A549 treated with CpdA at 1 μM for 4 hours (cell line): ENCODE measurements at places on chromosomes 7 and 10. TPM values are rescaled to one million over a fixed set of nuclear protein-coding genes. Genes with fewer than 3 reads are reported as not detected.

LRGUK gene
- total RNA-seq: 0.16 to 0.76 TPM (median 0.37 TPM) in 5 replicates

CCDC3 gene
- 0.57 to 0.94 TPM (median 0.89 TPM) in 5 replicates for total RNA-seq

TACC2 gene
- 86.1 to 99.3 TPM (median 87.8 TPM) in 5 replicates for total RNA-seq

ENTPD1 gene
- total RNA-seq: 0.02 to 0.10 TPM in 2 of 5 replicates, not detected in the others

HOXA6 gene
- total RNA-seq: 1.4 to 1.9 TPM (median 1.8 TPM) in 5 replicates

SUGCT gene
- 0.89 to 1.5 TPM (median 1.4 TPM) in 5 replicates for total RNA-seq

LMOD2 gene
- total RNA-seq: not detected in 5 replicates

RAMP3 gene
- total RNA-seq: not detected in 5 replicates

C10orf67 gene
- total RNA-seq: 0.05 to 0.22 TPM (median 0.10 TPM) in 3 of 5 replicates, not detected in the others

RET gene
- 0.40 to 0.74 TPM (median 0.50 TPM) in 5 replicates for total RNA-seq

RNF32 gene
- total RNA-seq: 1.1 to 1.9 TPM (median 1.6 TPM) in 5 replicates

CAMK1D gene
- 6.3 to 8.0 TPM (median 7.6 TPM) in 5 replicates for total RNA-seq

FASTK gene
- total RNA-seq: 58.0 to 84.2 TPM (median 76.7 TPM) in 5 replicates

TMEM225B gene
- total RNA-seq: 0.75 to 1.4 TPM (median 1.1 TPM) in 5 replicates

NPY4R gene
- total RNA-seq: 30.0 to 47.6 TPM (median 39.4 TPM) in 5 replicates

DEPP1 gene
- total RNA-seq: 1.3 to 1.8 TPM (median 1.4 TPM) in 5 replicates

PROSER2 gene
- 32.1 to 41.8 TPM (median 40.9 TPM) in 5 replicates for total RNA-seq

SLC25A13 gene
- total RNA-seq: 31.0 to 37.3 TPM (median 32.7 TPM) in 5 replicates

SKIDA1 gene
- total RNA-seq: 0.85 to 1.6 TPM (median 1.5 TPM) in 5 replicates

GNAT3 gene
- total RNA-seq: not detected in 5 replicates

AP5Z1 gene
- 20.1 to 41.4 TPM (median 34.3 TPM) in 5 replicates for total RNA-seq

CHAT gene
- not detected in 5 replicates for total RNA-seq

STX1A gene
- total RNA-seq: 74.5 to 85.6 TPM (median 84.1 TPM) in 5 replicates

AKR1C1 gene
- 467 to 623 TPM (median 597 TPM) in 5 replicates for total RNA-seq

CALCR gene
- not detected in 5 replicates for total RNA-seq

GPR26 gene
- total RNA-seq: not detected in 5 replicates

FEZF1 gene
- not detected in 5 replicates for total RNA-seq

WDR86 gene
- total RNA-seq: 0.09 to 0.26 TPM (median 0.15 TPM) in 5 replicates

SFTPA1 gene
- total RNA-seq: not detected in 5 replicates

ANKRD61 gene
- 0.38 to 0.90 TPM (median 0.61 TPM) in 5 replicates for total RNA-seq

FLNC gene
- total RNA-seq: 4.0 to 7.5 TPM (median 5.2 TPM) in 5 replicates

PCGF5 gene
- total RNA-seq: 31.7 to 35.1 TPM (median 32.6 TPM) in 5 replicates

ZNF365 gene
- total RNA-seq: 0.83 to 0.97 TPM (median 0.90 TPM) in 5 replicates

EPDR1 gene
- 69.7 to 80.3 TPM (median 75.1 TPM) in 5 replicates for total RNA-seq

CYP26C1 gene
- total RNA-seq: not detected in 5 replicates

CALML5 gene
- total RNA-seq: not detected in 5 replicates

GRIFIN gene
- not detected in 5 replicates for total RNA-seq

PKD2L1 gene
- total RNA-seq: 0.09 to 0.15 TPM in 2 of 5 replicates, not detected in the others

HPSE2 gene
- not detected in 5 replicates for total RNA-seq

AHR gene
- 10.8 to 18.0 TPM (median 15.4 TPM) in 5 replicates for total RNA-seq

CALHM3 gene
- total RNA-seq: 0.21 to 0.63 TPM (median 0.36 TPM) in 5 replicates

TAS2R16 gene
- total RNA-seq: not detected in 5 replicates

ADAM22 gene
- 0.14 to 0.55 TPM (median 0.24 TPM) in 5 replicates for total RNA-seq

ASZ1 gene
- not detected in 5 replicates for total RNA-seq

WNT16 gene
- total RNA-seq: not detected in 5 replicates

PNLIPRP2 gene
- 0.09 to 0.13 TPM (median 0.10 TPM) in 3 of 5 replicates, not detected in the others for total RNA-seq

SPDYE5 gene
- not detected in 5 replicates for total RNA-seq

TMEM213 gene
- not detected in 5 replicates for total RNA-seq

PRSS37 gene
- total RNA-seq: not detected in 5 replicates

CPA5 gene
- total RNA-seq: not detected in 5 replicates
